ENCODE measurements at places on chromosomes 6 and 20.

- DNase-seq = no peak
Measured at GRCh38 chr20:52869698-52870501, 102.3 kb upstream of the TSHZ2 start.

GRCh38 chr6:140355476-140355875 is 981.0 kb upstream of the CITED2 start:
- no peak for DNase-seq

DNA sequence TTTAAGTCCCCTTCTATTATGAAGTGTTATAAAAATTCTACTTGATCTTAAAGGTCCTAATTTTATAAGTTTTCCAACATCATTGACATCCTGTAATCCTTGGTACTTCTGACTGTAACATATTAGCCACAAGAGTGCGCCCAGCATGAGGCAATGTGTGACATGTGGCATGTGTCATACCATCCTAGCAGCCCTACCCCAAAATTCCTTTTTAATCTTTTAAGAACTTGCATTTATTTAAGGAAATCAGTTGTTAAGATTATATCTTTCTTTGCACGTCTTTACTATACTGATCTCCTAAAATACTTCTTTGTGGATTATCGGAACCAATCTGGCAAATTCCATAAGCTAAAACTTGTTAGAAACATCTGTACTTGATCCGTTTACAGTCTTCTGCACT is 167.1 kb upstream of the SLC24A3 start:
- no peak for DNase-seq

DNA sequence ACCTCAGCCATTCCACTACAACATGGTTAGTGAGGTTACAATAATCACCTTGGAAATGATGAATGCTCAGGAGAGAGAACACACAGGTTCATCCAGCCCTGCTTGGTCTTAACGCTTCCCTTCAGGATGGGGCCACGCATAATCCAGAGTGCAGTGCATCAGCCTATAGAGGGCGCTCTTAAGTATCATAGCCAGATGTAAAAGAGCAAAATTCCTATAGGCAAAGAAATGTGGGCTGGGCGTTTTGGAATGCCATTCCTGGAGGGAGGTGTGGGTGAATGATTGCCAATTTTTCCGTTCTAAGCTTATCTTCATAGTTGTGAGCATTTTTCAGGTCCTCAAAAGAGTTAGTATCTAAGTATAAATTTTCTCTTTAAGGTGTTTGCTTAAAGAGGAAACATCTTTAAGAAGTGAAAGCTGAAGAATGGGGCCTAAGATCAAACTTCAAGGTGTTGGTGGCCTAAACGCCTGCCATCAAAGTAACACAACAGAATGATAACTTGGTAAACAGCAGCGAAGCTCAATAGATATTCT is 1.8 kb downstream of the RIPOR2 start:
- no peak for DNase-seq

DNA sequence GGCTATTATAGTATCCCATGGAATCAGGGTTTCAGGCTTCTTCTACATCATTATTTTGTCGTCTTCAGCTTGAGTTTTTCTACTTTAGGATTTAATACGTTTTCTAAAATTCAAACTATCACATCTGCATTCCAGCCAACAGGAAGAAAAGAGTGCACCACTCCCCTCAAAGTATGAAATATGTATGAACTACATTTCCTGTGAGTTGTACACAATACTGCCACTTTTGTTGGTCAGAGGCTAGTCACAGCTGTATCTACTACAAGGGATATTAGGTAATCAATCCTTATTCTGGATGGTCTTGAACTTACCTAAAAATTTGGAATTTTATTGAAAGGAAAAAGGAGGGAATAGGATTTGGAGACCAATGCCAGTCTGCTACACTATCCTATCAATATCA is 235.6 kb upstream of the TBX18 start:
- no peak for DNase-seq

DNA sequence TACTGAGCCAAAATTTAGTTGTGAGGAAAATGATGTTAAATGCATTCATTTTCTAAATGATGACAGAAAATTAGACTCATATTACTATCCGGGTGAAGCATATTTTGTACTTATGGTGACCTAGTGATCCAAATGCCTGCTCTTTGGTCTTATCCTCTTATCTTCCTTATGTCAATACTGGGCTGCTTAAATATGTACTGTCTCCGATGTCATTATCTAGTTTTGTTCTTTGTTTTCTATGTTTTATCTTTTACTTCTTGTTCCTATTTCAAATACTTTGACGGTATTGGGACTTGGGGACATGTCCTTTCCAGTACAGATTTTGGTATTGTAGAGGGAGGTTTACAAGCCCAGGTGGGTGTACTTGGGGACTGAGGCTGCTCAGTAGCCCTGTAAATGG is 124.6 kb upstream of the ESR1 start:
- DNase-seq = no peak

- DNase-seq = no peak
Measured at GRCh38 chr6:127586372-127586771, 9.4 kb downstream of the C6orf58 start.

- no peak for DNase-seq
Measured at GRCh38 chr6:138803861-138804260, 8.0 kb downstream of the ECT2L start.

DNA sequence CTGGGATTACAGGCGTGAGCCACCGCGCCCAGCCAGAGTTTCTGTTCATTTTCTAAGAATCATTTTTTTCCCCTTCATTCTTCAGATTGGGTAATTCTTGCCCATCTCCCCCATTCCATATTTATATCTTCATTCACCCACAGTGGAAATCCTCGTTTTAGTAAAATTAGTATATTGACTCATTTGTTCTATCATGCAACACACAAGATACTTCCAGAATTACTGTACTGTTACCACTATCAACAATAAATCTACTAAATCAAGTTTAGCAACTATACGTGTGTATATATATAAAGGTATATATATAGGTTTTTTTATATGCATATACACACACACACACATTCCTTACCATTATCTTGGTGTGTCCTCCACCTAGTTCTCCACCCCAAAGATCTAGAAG is 41.2 kb upstream of the KCNG1 start:
- DNase-seq = no peak

DNA sequence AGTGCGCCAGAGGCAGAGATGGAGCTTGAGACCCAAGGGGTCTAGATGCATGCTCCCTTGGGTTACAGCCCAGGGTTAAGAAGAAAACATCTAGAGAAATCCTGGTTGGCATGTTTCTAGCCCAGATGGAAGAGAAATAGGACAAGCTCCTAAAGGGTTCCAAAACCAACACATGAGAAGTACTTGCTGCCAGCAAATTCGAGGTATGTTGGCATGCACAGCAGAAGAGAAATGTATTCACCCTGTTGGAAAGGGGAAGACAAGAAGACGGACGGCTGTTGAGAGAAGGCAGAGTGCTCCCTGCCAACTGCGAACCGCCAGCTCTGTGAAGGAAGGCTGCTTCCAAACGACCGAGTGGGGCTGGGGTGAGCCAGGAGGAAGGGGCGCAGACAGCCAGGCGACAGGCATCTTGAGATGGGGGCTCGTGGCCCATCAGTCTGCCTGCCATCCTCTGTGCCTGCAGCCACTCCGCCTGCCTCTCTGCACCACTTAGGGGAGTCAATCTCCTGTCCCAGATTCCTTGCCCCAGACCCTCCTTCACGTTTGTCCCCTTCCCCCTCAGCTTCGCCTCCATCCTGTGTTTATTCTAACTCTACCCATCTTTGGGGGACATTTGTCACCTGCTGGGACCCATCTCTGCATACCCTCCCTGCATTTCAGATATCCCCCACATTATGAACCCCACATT is 249.2 kb downstream of the CDC5L start:
- DNase-seq = no peak

DNA sequence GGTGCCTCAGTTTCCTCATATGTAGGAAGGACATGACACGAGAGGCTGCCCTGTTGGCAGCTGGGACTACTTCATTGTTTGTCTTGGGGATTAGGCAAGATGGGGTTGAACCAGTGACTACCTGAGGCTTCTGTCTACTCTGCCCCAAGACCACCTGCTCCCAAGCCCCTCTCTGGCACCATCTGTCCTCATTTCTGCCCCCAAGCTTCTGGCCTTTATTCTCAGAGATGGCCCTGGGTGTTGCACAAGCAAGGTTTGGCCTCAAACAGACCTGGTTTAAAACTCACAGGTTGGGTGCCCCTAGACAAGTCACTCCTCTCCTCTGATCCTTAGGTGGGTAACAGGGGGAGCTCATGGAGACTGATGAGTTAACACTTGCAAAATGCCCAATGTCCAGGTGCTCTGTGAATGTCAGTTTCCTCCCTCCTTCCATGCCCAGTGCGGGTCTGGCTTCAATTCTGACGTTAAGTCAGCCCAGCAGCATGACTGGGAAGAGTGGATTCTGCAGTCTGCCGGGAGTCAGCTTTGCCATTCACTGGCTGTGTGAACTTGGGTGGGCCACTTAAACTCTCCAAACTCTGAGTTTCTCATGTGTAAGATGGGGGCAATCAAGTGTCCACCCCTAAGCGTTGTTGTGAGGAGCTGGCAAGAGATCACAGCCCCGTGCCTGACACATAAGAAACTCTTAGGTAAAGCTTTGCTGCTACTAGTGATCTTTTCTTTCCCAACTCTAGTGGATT is 84.5 kb upstream of the TOX2 start:
- no peak for DNase-seq

DNA sequence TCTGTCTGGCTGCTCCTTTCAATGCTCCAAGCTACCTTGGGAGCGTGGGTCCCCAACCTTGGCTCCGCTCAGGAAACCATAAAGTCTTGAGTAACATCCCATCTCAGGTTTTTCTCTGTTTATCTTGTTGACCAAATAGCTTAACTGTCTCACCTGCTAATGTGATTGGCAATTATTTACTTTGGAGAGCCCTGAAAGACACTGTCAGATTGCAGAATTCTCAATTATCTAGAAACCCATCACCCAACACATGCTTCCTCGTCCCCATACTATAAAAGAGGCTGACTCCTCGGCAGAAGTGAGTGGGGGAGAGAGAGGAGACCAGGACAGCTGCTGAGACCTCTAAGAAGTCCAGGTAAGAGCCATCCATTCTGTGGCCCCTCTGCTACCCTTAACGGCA is at the start of gene BPIFA1:
BPIFA1 (plus strand) TSS at position 301 of the 400 bp plus-strand sequence. CDS start 1,716 bp downstream, outside the sequence.
- DNase-seq = no peak

- no peak for DNase-seq
Measured at GRCh38 chr6:28947831-28948270, 24.1 kb upstream of the TRIM27 start.

- DNase-seq = no peak
Measured at GRCh38 chr6:42401613-42401951, 50.1 kb downstream of the TRERF1 start.

DNA sequence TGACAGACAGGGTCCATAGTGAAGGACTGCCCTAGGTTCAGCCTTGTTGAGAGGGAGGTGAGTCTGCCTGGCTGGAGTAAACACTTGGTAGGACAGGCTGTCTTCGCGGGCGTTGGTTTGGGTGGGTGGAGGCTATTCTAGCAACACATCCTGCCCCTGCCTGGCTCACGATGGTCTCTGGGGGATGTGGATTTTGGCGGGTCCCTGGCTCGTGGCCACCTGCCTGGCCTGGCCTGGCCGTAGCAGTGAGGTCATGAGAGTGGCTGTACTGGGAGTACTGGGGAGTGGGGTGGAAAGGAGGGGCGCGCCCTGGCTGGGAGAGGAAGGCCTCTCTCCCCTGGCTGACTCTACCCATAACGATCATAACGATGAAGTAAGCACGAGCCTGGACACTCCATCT is 30.2 kb upstream of the MRPS18A start:
- DNase-seq = no peak

- no peak for DNase-seq
Measured at GRCh38 chr20:52589251-52589812, 382.8 kb upstream of the TSHZ2 start.

GRCh38 chr6:154488802-154489437 is 21.6 kb downstream of the CNKSR3 start:
- DNase-seq = no peak

GRCh38 chr20:45445805-45446562 is 23.6 kb upstream of the WFDC2 start:
- DNase-seq = no peak

DNA sequence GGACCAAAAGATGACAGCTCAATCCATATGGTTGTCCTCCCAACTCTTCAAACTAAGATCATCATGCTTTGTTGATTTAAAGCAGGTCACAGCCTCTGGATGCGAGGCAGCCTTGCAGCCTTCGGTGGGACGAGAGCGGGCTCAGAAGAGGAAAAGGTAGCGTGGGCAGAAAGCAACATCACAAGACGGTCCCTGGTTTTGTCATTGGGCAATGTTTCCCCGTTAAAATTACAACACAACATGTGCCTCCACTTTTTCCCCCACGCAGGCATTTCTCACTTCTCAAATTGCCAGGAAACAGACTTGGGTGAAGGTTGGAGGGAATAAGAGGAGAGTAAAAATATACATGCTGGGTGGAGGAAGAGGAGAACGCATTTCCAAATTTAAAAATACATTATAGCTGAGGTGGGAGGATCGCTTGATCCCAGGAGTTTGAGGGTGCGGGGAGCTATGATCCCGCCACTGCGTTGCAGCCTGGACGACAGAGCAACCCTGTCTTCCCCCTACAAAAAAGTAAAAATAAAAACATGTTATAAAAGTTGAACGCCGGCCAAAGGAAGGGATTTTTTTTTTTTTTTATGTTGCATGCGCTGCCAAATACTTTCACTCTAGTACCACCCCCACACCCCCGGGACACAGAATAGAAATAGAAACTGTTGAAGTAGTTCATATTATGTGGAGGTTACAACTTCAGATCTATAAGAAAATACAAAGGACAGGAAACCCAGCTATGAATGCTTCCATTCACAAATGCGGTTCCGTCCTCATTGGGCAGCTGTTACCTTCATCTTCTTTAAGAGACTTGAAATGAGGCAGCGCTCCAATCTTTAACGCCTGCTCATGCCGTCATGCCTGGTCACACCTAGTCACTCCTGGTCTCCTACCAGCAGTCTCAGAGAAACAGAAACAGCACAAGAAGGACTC is 13.9 kb upstream of the NAA20 start:
- DNase-seq = no peak

- DNase-seq = no peak
Measured at GRCh38 chr6:129634411-129635230, 75.4 kb downstream of the ARHGAP18 start.

DNA sequence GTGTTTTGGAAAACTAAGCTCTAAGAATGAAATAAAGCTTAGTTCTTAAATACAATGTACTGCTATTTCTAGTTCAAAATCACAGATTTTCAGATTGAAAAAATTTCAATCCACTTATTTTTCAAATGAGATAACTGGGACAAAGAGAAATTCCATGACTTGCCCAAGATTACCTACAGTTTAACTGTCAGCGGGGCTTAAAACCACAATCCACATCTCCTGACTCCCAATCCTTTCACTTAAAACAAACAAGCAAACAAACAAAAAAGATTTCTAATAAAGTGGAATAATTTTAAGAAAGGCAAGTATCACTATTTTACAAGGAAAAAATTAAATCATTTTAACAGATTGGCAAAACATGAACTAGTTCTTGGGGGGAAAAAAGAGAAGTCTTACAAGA is 4.2 kb downstream of the PHIP start:
- no peak for DNase-seq

GRCh38 chr6:6685249-6686040 is 96.9 kb downstream of the LY86 start:
- DNase-seq = no peak
